Skin of body (tissue), 3 donors: ENCODE measurements at places on chromosomes 2 and 18. TPM values are rescaled to one million over a fixed set of nuclear protein-coding genes. Genes with fewer than 3 reads are reported as not detected.

Gene VPS54
- 34.3 TPM for total RNA-seq

Gene ACADL
- total RNA-seq = 3.6 TPM

GRCh38 chr2:9950521-9951271, 797 bp upstream of the GRHL1 start:
- DNase-seq = no peak

Gene HOXD11
- total RNA-seq = not detected

GRCh38 chr2:226489775-226490541, 309.7 kb downstream of the IRS1 start:
- DNase-seq = no peak
